ENCODE measurements at places on chromosomes 12 and 14.

- peak overlapping the region; percentile 25 for H3K27ac ChIP-seq
- H3K4me3 ChIP-seq, result no peak overlapping the region
- H3K36me3 ChIP-seq, result no peaks in the 10 kb centered on the region
- no peak for DNase-seq
- no peaks in the 10 kb centered on the region for H3K27me3 ChIP-seq
Observed at GRCh38 chr14:69667938-69668335, 56.5 kb downstream of the SUSD6 start.

- peak overlapping the region; percentile 62 for H3K4me3 ChIP-seq
- no peaks in the 10 kb centered on the region for H3K27me3 ChIP-seq
- DNase-seq, result no peak
Observed at GRCh38 chr12:56118688-56119357, 757 bp downstream of the ZC3H10 start.

DNA sequence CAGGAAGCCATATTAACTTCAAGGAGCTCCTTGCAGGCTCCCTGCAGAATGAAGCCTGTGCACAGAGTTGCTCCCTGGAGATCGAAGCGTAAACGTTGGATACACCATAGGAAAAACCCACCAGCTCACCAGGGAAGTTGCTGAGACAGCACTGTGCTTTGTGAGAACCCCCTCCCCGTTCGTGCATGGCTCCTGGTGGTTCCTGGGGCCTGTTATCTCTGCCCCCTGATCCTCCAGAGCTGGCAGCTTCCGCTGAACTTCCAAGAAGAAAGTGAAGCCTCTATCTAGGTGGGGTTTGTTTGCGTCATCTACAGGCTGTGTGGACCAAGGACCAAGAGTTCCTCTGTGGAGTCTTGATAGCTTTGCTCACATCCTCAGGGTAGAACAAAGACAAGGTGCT, 2.4 kb upstream of the CCDC85C start:
- H3K27ac ChIP-seq, result no peak overlapping the region
- H3K27me3 ChIP-seq, result no peaks in the 10 kb centered on the region
- no peaks in the 10 kb centered on the region for H3K36me3 ChIP-seq
- no peak for DNase-seq

- H3K27ac ChIP-seq, result no peak overlapping the region
- H3K36me3 ChIP-seq, result peaks cover 81% of the 10 kb centered on the region
- DNase-seq, result no peak
- no peak overlapping the region for H3K4me3 ChIP-seq
- H3K4me1 ChIP-seq, result no peaks in the 10 kb centered on the region
- H3K27me3 ChIP-seq, result no peaks in the 10 kb centered on the region
Observed at GRCh38 chr14:34583525-34583924, 44.0 kb upstream of the EAPP start.

- DNase-seq, result no peak
- no peaks in the 10 kb centered on the region for H3K36me3 ChIP-seq
- H3K4me1 ChIP-seq, result no peaks in the 10 kb centered on the region
- no peaks in the 10 kb centered on the region for H3K27me3 ChIP-seq
- H3K27ac ChIP-seq, result no peak overlapping the region
Observed at GRCh38 chr14:99552572-99553216, 51.3 kb downstream of the CCDC85C start.

- no peaks in the 10 kb centered on the region for H3K36me3 ChIP-seq
- DNase-seq, result no peak
- no peak overlapping the region for H3K27ac ChIP-seq
- no peak overlapping the region for H3K4me3 ChIP-seq
- H3K4me1 ChIP-seq, result no peaks in the 10 kb centered on the region
Observed at GRCh38 chr12:58502226-58502625, 418.1 kb downstream of the LRIG3 start.

DNA sequence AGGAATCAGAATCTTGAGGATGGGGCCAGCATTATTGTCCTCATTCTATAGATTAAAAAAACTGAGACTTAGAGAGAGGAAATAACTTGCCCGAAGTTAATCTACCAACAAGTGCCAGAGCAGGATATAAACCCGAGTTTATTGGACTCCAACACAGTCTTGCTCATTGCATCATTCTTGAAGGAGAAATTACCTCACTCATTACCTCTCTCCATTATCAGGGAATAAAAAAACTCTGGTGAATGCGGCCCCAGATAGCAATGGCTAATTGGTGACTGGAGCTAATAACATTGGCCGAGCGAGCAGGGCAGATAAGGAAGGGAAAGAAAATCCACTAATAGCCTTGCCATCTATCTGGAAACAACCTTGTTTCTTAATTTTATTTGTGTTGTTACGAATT, 24.7 kb upstream of the TMED10 start:
- DNase-seq, result no peak
- H3K36me3 ChIP-seq, result no peaks in the 10 kb centered on the region
- peaks cover 16% of the 10 kb centered on the region for H3K4me1 ChIP-seq
- H3K27ac ChIP-seq, result no peak overlapping the region
- no peak overlapping the region for H3K4me3 ChIP-seq
- no peaks in the 10 kb centered on the region for H3K27me3 ChIP-seq

GRCh38 chr12:130201037-130201436, 38.8 kb downstream of the FZD10 start:
- H3K27ac ChIP-seq, result no peak overlapping the region
- H3K4me1 ChIP-seq, result no peaks in the 10 kb centered on the region
- no peak overlapping the region for H3K4me3 ChIP-seq
- no peaks in the 10 kb centered on the region for H3K36me3 ChIP-seq
- no peaks in the 10 kb centered on the region for H3K27me3 ChIP-seq

GRCh38 chr14:100861937-100862247, 36.0 kb downstream of the MEG3 start:
- no peaks in the 10 kb centered on the region for H3K4me1 ChIP-seq
- no peaks in the 10 kb centered on the region for H3K36me3 ChIP-seq
- H3K27me3 ChIP-seq, result no peaks in the 10 kb centered on the region
- H3K27ac ChIP-seq, result no peak overlapping the region
- H3K4me3 ChIP-seq, result no peak overlapping the region

GRCh38 chr12:104649217-104649824, 192.6 kb downstream of the CHST11 start:
- no peaks in the 10 kb centered on the region for H3K27me3 ChIP-seq
- H3K36me3 ChIP-seq, result no peaks in the 10 kb centered on the region
- H3K4me1 ChIP-seq, result no peaks in the 10 kb centered on the region
- H3K4me3 ChIP-seq, result no peak overlapping the region
- no peak overlapping the region for H3K27ac ChIP-seq

- H3K27ac ChIP-seq, result no peak overlapping the region
- no peaks in the 10 kb centered on the region for H3K36me3 ChIP-seq
- H3K27me3 ChIP-seq, result peaks cover 38% of the 10 kb centered on the region
- no peak for DNase-seq
- H3K4me1 ChIP-seq, result peaks cover 19% of the 10 kb centered on the region
Observed at GRCh38 chr14:23568600-23569331, 1.2 kb upstream of the AP1G2 start.

DNA sequence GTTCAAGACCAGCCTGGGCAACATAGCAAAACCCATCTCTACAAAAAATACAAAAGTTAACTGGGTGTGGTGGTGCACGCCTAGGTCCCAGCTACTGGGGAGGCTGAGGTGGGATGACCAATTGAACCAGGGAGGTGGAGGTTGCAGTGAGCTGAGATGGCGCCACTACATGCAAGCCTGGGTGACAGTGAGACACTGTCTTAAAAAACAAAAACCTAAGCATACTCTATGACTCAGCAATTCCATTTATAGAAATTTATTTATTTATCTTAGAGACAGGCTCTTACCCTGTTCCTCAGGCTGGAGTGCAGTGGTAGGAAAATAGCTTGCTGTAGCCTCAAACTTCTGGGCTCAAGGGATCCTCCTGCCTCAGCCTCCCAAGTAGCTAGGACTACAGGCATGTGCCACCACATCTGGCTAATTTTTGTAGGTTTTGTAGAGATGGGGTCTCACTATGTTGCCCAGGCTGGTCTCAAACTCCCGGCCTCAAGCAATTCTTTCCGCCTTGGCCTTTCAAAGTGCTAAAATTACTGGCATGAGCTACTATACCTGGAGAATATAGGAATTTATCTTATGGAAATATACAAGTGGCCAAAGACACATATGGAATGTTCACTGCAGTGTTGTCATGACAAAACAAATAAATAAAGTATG, 43.3 kb downstream of the NCKAP5L start:
- H3K36me3 ChIP-seq, result peaks cover 1% of the 10 kb centered on the region
- no peaks in the 10 kb centered on the region for H3K27me3 ChIP-seq
- peaks cover 7% of the 10 kb centered on the region for H3K4me1 ChIP-seq
- H3K4me3 ChIP-seq, result no peak overlapping the region
- no peak for DNase-seq

- no peaks in the 10 kb centered on the region for H3K27me3 ChIP-seq
- no peaks in the 10 kb centered on the region for H3K36me3 ChIP-seq
- no peak overlapping the region for H3K27ac ChIP-seq
- no peak overlapping the region for H3K4me3 ChIP-seq
- no peaks in the 10 kb centered on the region for H3K4me1 ChIP-seq
Observed at GRCh38 chr14:26173581-26174110, 424.2 kb downstream of the NOVA1 start.

DNA sequence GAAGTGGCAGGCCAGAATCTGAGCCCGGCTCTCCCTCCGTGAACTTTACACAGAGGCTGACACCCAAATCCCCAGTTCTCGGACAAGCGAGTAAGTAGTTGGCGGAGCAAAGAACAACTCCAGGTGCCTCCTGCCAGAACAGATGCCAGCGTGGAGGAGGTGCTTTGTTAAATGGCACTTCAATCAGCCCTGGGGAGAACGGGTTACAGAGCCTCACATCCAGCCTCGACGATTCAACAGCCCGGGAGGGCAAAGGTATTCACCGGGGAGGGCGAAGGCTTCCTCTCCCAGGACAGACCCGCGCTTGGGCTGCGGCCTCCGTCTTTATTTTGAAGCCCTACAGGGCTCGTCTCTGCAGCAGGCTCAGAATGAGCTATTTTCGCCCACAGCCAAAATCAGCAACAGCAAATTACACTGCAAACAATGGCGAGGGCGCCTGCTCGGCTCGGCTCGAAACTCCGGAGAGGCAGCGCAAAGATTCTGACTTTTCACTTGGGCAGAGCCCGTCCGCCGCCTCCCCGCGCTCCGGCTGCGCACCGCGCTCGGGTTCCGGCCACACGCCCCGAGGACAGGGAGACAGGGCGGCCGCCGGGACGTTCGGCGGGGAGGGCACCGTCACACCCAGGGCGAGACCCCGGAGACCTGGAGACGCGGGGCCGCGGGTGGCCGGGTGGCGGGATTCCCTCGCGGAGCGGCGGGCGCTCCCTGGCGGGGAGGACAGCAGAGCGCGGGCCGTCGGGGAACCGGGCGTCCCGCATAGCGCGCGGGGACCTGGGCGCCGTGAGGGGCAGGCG, 811 bp downstream of the TMCC3 start:
- H3K27ac ChIP-seq, result peak overlapping the region; percentile 74
- no peaks in the 10 kb centered on the region for H3K4me1 ChIP-seq
- no peaks in the 10 kb centered on the region for H3K27me3 ChIP-seq
- H3K4me3 ChIP-seq, result peak overlapping the region; percentile 68
- DNase-seq, result peak; percentile 72
- no peaks in the 10 kb centered on the region for H3K36me3 ChIP-seq

DNA sequence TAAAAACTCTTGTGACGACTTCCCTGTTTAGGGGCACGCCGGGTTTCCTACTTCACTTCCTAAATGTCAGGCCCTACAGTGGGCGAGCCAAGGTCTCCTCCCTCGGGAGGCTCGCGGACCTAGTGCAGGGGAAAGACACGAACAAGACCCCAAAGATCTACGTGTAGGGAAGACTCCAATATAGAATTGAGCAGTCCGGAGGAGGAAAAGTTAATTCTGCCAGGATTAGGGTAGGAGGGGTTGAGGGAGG, 564 bp downstream of the ATXN3 start:
- H3K36me3 ChIP-seq, result no peaks in the 10 kb centered on the region
- H3K27ac ChIP-seq, result peak overlapping the region; percentile 94
- DNase-seq, result peak; percentile 81
- peak overlapping the region; percentile 69 for H3K4me3 ChIP-seq
- H3K27me3 ChIP-seq, result no peaks in the 10 kb centered on the region
- peaks cover 36% of the 10 kb centered on the region for H3K4me1 ChIP-seq

- H3K4me3 ChIP-seq, result no peak overlapping the region
- no peak for DNase-seq
- peaks cover 18% of the 10 kb centered on the region for H3K36me3 ChIP-seq
- H3K27ac ChIP-seq, result no peak overlapping the region
Observed at GRCh38 chr12:62542814-62543213, 76.2 kb downstream of the MON2 start.

DNA sequence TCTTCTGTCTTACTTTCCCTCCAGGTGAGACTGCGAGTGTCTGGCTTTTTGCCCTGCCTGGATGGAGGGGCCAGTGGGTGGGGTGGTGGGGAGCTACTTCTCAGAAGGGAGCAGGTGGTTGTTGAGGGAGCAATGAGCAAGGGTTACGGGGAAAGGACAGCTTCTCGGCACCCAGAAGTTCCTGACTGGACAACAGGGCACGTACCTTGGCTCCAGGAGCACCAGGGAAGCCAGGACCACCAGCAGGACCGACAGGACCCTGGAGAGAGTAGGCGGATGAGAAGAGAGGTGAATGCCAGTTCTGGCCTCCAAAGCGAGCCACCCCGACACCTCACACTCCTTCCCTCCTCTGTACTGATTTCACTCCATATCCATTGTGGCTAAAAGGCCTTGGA, 15.3 kb downstream of the COL2A1 start:
- DNase-seq, result no peak
- no peak overlapping the region for H3K4me3 ChIP-seq
- no peaks in the 10 kb centered on the region for H3K36me3 ChIP-seq
- H3K27me3 ChIP-seq, result no peaks in the 10 kb centered on the region

DNA sequence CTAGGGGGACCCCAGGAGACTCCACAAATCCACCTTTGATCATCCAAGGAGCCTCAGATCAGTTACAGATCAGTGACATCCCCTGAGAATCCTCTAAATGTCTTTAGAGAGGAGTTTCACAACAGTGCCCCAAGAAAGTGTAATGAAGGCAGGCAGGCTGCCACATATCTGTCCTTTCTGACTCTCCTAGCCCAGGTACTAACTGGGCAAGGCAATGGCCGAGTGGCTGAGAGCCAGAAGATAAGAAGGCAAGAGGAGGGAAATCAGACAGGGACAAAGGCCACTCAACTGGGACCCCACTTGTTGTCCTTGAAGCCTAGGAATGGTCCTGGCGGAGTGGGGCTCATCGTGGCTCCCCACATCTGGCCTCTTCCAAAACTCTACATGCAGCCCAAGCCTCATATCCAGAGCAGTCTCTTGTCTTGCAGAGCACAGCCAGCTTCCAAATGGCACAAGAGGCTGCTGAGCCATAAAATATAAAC, 11.6 kb downstream of the ACTN1 start:
- H3K27me3 ChIP-seq, result no peaks in the 10 kb centered on the region
- no peak for DNase-seq
- peaks cover 4% of the 10 kb centered on the region for H3K4me1 ChIP-seq
- H3K27ac ChIP-seq, result peak overlapping the region; percentile 100
- peak overlapping the region; percentile 30 for H3K4me3 ChIP-seq

GRCh38 chr14:100604121-100604501, 16.9 kb upstream of the BEGAIN start:
- no peak for DNase-seq
- H3K27ac ChIP-seq, result no peak overlapping the region
- no peaks in the 10 kb centered on the region for H3K36me3 ChIP-seq

- DNase-seq, result peak; percentile 83
- H3K36me3 ChIP-seq, result no peaks in the 10 kb centered on the region
- no peak overlapping the region for H3K27ac ChIP-seq
- no peaks in the 10 kb centered on the region for H3K27me3 ChIP-seq
- H3K4me3 ChIP-seq, result no peak overlapping the region
- H3K4me1 ChIP-seq, result peaks cover 37% of the 10 kb centered on the region
Observed at GRCh38 chr12:111437816-111438454, 32.2 kb downstream of the SH2B3 start.

Measured in tibial artery (tissue), 4 donors.